ENCODE measurements at places on chromosomes 11 and 22. TPM values are rescaled to one million over a fixed set of nuclear protein-coding genes. Genes with fewer than 3 reads are reported as not detected.

MYBPC3 gene
- not detected for total RNA-seq

SELENOO gene
- total RNA-seq: 15.8 TPM

CFAP300 gene
- not detected for total RNA-seq

C11orf86 gene
- total RNA-seq: not detected

MPZL2 gene
- total RNA-seq: 5.6 TPM

PDGFB gene
- total RNA-seq: 47.0 TPM

CRYBB2 gene
- not detected for total RNA-seq

UCP3 gene
- 0.38 TPM for total RNA-seq

OR5A1 gene
- not detected for total RNA-seq

TOLLIP gene
- total RNA-seq: 34.5 TPM

APOA4 gene
- not detected for total RNA-seq

SLC17A6 gene
- not detected for total RNA-seq

SLC22A12 gene
- total RNA-seq: not detected

Measured in dermis microvascular lymphatic vessel endothelial cell (primary cell).